NCI-H1436 (cell line): ENCODE measurements at places on chromosomes 1 and 21.

DNA sequence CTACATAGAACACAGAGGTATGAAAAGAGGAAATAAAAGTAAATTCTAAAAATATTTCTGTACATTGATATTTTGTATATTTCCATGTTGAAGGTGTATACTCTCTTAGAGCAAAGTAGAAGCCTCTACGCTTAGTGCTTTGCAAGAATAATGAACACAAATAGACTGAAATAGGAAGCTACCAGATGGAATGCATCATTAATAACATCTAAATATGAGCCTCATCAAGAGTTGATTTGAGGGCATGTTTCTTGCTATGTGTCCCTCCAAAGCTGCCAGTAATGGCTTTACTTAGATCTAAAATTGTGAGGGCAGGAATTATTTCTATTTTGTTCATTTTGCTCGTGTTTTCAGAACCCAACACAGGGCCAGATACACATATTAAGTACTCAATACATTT is 94.4 kb downstream of the KCNT2 start:
- no peak for DNase-seq

DNA sequence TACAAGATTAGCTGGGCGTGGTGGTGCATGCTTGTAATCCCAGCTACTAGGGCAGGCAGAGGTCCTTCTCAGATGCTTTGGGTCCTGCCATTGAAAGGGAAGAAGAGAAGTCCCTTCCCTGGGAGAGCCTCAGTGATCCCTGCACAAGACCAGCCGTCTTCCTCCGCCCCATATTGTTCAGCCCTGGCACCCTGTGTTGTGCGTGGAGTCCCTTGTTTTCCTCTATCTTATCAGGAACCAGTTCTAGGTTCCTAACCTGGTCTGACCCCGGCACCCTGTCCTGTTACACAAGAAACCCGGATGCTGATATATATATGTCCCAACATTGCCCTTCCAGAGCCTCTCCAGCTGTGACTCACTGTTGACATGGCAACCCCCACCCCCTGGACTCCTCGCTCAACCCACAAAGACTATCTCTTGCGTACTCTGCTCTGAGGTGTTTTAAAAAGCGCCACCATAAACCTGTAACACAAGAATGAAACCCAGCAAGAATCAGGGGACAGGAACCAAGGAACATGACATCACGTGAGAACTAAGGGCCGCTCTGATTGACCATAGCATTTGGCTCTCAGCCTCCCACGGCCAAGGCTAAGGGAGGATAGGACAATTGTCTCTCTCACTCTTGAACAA is 4.8 kb downstream of the MX2 start:
- DNase-seq = no peak

DNA sequence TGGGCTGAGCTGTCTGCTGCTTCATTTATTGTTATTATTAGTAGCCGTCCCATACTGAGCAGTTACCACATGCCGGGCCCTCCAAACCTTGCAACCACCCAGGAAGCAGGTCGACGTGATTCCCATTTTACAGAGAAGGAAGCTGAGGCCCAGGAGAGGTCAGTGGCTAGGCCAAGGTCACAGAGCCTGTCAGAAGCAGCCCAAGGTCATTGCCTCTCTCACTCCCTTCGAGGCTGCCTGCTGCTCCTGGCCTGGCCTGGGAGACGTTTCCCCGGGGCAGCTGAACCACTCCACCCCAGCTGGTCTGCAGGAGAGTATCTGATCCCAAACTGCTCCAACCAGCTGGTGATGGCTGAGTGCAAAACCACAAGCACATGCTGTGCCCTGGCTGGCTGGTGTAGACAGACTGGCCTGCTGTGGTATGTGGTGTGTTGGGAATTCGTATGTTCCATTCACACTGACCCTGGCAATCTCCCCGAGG is 6.5 kb downstream of the PADI4 start:
- DNase-seq = no peak

- no peak for DNase-seq
Measured at GRCh38 chr1:215397106-215397505, 170.0 kb upstream of the KCTD3 start.

DNA sequence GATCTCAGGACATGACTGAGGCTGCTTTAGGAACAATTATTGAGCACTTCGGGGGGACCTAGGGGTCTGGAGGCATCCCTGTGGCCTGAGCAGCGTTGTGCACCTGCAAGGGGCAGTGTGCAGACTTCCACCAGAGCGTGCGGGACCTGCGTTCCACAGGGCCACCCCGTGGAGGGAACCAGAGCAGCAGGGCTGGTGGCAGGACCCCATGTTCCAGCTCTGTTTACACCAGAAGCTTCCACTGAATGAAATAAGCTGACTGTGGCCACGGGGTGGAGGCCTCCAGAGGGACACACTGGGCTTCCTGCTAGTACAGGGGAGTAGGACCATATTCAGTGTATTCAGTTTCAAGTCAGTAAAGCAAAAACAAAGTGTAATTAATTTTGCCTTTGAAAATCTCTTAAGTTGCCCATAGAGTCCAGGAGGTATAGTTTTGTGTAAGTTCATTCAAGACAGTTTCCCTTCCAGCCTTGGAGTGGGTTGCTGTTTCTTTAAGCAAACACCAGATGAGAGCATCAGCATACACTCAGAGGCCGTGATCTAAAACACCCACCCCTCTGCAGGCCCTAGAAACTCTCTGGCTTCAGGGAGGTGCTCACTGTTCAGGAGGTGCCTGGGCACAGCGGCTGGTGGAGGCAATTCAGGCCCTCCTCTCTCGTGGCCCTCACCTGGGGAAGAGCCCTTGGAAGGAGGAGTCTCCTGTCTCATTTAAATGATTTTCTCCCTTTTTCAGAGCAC is 16.6 kb downstream of the SLC1A7 start:
- no peak for DNase-seq

DNA sequence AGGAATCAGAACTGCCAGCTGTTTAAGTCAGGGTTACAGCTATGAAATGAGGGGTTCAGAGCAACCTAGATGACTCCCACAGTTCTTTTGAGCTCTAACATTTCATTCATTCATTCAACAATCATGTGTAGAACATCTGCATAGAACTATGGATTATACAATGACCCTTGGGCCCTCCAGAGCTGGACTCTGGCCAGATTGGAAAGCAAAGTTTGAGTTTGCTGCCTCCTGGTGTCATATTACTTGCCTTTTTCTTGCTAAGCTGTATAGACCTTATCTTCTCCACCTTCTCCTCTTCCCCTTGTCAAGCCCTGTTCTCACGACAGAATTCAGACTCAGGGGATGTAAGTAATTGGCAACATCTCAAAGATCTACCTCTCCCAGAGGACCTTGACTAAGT is 4.0 kb downstream of the CASQ2 start:
- no peak for DNase-seq

DNA sequence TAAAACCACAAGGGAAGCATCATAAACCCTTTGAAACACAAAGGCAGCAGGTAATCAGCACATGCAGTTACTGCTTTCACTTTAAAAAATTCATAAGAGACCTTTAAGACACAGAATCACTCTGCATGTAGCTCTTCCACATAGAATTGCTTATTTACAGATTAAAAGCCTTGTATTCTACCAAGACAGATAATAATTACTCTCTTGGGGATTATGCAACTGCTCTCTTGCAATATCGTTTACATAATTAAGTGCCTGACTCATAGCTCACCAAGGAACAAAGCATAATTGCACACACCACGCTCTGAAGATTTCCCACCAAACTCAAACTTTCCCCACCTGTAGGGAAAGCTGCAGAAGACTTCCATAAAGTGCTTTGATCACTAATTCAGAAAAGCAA is 87.9 kb downstream of the VAV3 start:
- DNase-seq = peak; percentile 56

- DNase-seq = no peak
Measured at GRCh38 chr21:35559829-35560225, 500.5 kb downstream of the SETD4 start.

- DNase-seq = no peak
Measured at GRCh38 chr1:203129501-203130231, 2.1 kb downstream of the ADORA1 start.

- no peak for DNase-seq
Measured at GRCh38 chr1:172746091-172746949, 87.4 kb downstream of the FASLG start.

GRCh38 chr1:243982447-243983018 is 68.5 kb upstream of the ZBTB18 start:
- no peak for DNase-seq

- no peak for DNase-seq
Measured at GRCh38 chr1:201886103-201886885, 2.4 kb upstream of the SHISA4 start.

GRCh38 chr1:155466617-155466972 is 96.0 kb downstream of the ASH1L start:
- no peak for DNase-seq

GRCh38 chr1:14738647-14739046 is 140.2 kb downstream of the KAZN start:
- DNase-seq = no peak

DNA sequence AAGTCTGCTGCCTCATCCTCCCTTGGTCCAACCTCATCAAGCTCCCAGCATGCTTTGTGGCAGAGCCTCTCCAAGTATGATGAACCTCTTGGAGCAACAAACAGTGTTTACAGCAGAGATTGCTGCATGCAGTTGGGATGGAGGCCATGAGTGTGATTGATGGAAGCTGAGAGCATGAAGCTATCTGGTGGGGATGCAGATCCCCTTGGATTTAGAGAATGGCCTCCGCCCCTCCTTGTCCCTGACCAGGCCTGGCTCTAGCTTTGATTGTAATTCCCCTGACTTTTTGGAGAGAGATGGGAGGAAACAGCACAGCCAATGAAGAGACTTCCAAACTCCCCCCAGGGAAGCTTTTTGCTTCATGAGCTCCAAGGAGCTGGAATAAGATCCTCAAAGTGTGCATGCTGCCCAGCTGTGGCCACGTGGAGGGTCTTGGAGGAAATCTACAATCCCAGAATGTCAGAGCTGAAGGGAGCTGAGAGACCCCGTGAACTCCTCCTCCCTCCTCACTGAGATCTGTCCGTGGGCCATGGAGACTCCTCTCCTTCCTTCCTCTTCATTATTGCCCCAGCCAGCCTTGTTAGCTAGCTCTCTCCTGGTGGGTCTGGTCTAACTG is 165.3 kb upstream of the USP24 start:
- no peak for DNase-seq

DNA sequence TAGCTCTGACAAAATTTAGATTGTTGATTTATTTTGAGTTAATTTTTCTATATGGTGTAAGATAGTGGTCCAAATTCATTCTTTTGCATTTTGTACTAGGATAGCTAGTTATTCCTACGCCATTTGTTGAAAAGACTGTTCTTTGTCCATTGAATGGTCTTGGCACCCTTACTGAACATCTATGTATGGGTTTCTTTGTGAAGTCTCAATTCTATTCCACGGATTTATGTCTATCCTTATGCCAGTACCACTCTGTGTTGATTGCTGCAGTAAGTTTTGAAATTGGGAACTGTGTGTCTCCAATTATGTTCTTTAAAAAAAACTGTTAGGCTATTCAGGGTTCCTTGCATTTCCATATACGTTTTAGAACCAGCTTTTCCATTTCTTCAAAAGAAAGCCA is 145.7 kb downstream of the ZNF644 start:
- DNase-seq = no peak

GRCh38 chr1:209051570-209051969 is 531.9 kb upstream of the CAMK1G start:
- no peak for DNase-seq

DNA sequence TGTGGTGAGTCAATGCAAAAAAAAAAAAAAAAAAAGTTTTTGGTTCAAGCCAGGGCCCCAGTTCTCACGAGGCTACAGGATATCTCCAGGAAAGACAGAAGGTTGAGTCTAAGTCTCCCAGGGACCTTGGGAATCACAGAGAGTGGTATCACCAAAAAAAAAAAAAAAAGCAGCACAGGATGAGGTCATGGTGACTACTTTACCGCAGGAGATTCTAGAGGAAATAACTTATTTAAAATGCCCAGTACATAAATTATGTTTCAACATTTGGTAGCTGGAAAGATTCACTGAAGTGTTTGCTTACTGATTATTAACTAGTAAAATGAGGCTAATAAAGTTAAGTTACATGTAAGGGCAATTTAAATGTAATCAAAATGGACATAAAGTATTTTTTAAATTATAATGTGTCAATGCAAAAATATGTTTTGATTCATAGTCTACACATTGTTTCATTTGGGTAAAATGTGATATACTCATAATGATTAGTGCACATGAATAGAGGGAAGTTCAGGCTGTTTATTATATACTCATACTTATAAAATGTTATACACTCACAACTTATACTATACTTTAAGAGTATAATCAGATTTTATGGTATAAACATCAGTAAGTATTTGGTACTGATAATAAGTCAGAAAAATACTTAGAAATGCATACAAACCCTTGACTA is 84.1 kb downstream of the PLPPR5 start:
- DNase-seq = no peak

GRCh38 chr1:204868340-204868700 is 2.3 kb upstream of the NFASC start:
- DNase-seq = no peak

DNA sequence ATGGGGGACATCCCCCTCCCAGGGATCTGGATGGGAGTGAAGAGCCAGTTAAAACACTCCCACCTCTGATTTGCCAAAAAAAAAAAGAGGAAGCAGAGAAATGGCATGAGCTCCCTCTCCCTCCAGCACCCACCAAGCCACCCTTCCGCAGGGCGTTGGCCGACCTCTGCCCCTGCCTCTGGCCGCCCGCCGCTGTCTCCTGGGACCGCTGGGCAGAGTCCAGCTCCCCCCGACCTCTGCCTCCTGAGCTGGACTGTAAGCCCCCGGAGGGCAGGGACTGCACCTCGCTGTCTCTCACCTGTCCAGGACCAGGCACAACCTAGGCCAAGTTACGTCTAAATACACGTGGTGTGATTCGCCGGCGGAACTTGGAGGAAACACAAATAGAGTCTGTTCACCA is 174.3 kb downstream of the PRDM16 start:
- DNase-seq = no peak

GRCh38 chr1:11364170-11364569 is 91.2 kb downstream of the UBIAD1 start:
- peak; percentile 44 for DNase-seq

DNA sequence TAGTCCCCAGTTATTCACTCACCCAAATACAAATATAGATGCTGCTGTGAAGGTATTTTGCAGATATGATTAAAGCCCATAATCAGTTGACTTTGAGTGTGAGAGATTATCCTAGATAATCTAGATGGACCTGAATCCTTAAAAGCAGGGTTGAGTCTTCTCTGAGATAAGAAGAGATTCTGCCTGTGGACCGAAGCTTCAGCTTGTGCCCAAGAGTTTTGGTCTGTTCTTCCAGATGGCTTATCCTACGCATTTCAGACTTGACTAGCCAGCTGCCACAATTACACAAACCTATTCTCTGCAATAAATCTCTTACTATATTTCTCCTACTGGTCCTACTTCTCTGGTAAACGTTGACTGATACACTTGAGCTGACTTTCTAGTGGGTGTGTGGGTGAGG is 145.1 kb downstream of the KCNJ6 start:
- DNase-seq = no peak

DNA sequence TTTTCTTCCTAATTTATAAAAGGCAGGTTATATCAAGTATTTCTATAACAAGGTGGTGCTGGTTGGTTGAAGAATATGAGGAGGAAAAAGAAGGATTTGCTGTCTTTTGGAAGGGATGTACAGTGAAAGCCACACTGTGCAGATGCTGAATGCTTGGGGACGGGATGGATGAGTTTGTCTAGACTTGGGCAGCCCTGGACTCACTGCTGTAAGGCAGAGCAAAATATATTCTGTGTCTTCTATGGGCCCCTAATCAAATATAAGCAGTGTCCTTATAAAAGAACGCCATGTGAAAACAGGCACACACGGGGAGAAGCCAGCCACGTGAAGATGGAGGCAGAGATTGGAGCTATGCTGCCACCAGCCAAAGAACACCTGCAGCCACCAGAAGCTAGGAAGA is 47.4 kb downstream of the PHC2 start:
- DNase-seq = no peak

- DNase-seq = no peak
Measured at GRCh38 chr1:178614286-178614685, 101.4 kb downstream of the TEX35 start.

GRCh38 chr21:24470852-24471251 is 1136.4 kb downstream of the MRPL39 start:
- no peak for DNase-seq
